T-helper 22 cell (primary cell): ENCODE measurements at places on chromosomes 2 and 18.

DNA sequence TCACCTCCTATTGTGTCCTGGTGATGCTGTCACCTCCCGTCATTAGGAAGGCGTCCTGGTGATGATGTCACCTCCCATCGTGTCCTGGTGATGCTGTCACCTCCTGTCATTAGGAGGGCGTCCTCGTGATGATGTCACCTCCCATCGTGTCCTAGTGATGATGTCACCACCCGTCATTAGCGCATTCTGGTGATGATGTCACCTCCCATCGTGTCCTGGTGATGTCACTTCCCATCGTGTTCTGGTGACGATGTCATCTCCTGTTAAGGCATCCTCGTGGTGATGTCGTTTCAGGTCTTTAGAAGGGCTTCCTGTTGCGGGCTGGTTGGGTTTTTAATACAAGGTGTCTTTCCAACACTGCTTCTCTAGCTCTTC, 40.7 kb downstream of the CTDP1 start:
- DNase-seq = no peak

- DNase-seq = no peak
Measured at GRCh38 chr2:227701556-227701955, 16.3 kb downstream of the SLC19A3 start.

GRCh38 chr2:218781691-218782527, at the start of gene CYP27A1:
CYP27A1 (plus strand) TSS chr2:218782147; CDS start chr2:218782183, 36 bp downstream.
- DNase-seq = no peak

- DNase-seq = no peak
Measured at GRCh38 chr2:207416111-207416510, 113.7 kb upstream of the CREB1 start.

GRCh38 chr18:3153107-3153704, 66.6 kb downstream of the MYOM1 start:
- no peak for DNase-seq

GRCh38 chr18:10329101-10329500, 125.3 kb upstream of the APCDD1 start:
- DNase-seq = no peak

DNA sequence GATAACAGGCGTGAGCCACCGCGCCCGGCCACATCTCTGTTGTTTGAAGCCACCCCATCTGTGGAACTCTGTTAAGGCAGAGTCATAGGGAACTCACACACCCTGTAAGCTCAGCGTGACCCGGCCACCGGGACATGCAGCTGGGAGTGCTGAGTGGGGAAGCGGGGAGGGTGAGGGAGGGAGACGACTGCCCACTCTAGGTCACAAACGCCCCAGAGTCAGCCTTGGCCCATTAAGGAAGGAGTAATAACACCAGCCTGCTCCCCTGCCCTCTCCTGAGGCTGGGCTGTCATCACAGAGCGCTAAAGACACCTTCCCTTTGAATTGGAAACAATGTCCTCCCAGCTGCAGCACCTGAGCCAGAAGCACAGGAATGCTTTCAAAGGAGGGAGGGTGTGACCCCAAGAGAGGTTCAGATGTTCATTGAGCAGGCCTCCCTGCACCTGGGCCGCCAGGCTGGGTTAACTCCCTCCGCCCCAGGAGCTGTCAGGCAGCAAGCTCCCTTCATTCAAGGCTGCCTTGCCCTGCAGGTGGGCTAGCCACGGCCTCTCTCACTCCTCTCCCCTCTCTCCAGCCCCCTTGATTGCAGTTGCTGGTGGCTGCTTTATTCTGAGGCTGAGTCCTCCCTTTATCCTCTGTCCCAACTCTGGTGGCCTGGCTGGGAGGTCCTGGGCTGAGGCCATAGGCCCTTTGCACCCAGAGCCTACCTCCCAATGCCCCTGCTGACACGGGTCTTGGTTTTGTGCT, 77.2 kb upstream of the HPCAL1 start:
- DNase-seq = no peak

GRCh38 chr2:148642112-148642744, 2.3 kb upstream of the EPC2 start:
- no peak for DNase-seq

DNA sequence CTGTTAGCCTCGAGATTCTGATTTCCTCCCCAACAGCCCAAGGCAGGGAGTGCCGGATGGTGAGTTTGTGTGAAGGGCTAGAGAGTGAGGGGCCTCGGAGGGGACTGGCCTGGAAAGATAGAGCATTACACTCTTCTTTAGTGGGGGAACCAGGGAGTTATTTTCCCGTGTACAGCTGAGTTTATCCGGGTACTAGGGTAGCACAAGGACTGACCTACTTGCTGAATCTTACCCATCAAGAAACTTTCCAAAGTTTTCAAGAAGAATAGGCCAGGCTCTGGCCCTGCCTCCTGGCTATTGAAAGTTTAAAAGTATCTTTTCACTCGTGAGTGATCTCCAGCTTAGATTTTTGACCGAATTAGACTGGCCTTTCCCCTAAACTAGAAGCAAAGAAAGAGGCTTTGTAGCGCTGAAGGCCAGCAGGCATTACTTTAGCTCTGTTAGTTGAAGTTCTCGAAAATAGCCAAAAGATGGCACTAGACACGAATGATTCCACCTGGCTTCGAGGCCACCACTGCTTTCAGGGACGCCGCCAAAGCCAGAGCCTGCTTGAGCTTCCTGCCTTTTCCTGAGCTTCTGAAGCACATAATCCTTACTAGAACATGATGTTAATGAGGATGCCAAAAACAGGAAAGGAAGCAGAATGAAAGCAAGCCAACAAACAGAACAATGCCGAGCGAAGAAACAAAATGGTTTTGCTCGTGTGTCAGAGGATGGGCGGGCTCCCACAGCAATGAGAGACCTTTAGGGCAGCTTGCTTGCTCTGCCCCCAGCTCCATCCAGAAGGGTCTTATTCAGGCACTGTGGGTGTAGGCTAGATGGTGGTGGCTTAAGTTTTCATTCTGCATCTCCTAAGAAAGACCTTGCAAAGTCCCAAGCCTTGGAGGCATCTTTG, 55.8 kb downstream of the TSN start:
- DNase-seq = no peak

GRCh38 chr2:55985406-55985805, 61.8 kb upstream of the EFEMP1 start:
- DNase-seq = no peak

DNA sequence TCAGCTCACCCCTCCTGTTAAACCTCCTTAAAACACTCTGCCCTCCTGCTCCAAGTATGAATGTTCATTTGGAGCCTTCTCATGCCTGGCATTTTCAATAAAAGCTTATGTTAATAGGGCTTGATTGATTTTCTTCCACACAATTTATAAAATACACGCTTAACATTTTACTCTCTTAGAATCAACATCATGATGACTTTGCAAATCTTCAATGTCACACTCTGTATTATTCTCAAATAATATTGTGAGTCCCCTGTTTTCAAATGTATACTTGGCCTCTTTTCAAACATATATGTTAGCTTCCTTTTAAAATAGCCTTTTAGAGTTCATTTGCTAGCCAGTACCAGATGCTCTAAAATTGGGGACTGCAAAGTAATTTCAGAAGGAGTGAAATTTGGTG, 520.3 kb downstream of the LRRTM4 start:
- no peak for DNase-seq

DNA sequence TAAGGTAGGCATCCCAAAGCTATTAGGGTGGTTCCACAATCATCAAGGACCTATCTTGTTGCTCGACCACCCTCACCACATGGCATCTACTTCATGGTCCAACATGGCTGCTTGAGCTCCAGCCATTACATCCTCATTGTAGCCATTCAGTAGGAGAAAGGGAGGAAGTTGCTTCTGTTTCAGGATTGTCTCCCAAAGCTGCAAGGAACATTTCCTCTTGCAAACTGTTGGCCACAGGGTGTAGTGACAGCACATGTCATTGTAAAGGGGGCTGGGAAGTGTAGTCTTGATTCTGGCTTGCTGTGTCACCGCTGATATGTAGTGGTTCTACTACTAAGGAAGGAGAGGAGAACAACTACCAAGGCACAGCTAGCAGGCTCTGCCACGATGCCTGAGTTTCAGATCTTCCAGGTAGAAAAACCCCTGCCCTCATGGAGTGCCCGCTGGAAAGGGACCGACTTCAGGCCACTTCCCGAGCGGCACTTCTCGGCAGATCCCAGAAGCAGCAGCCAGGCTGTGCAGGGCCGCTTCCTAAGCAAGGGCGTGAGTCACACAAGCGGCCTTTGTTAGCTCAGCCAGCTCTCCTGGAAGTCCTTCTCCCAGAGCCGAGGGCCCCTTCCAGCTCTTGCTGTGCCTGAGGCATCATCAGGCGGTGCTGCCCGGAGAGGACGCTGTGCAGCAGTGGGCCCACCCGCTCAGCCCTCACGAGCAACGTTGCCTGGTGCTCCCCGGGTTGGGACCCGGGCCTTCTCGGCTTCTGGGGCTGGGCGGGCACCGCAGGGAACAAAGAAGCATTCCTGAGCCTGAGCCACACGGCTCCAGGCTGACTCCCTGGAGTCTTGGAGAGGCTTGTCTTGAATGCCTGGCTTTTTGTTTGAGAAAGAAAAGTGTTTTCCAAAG, 58.2 kb downstream of the HS6ST1 start:
- no peak for DNase-seq

GRCh38 chr2:234671231-234671630, 174.3 kb upstream of the ARL4C start:
- DNase-seq = no peak

DNA sequence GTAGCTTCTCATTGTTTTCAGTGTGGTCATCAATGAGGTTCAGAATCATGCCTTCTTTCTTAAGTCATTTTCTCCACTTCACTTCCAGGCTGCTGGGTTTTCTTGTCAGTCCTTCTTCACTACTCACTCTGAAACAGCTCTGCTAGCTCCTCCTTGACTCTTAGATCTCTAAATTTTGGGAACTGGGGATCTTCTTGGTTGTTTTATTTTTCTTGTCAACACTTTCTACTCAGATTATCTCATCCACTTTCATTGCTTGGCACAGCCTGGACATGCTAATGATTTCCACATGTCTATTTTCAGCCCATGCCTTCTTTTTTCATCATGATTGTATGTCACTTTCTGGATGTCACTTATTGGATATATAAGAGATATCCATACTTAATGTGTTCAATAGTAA, 517.8 kb upstream of the DSEL start:
- no peak for DNase-seq

- DNase-seq = no peak
Measured at GRCh38 chr2:184154438-184154837, 443.9 kb upstream of the ZNF804A start.

GRCh38 chr2:162029287-162029901, 44.6 kb downstream of the DPP4 start:
- no peak for DNase-seq

DNA sequence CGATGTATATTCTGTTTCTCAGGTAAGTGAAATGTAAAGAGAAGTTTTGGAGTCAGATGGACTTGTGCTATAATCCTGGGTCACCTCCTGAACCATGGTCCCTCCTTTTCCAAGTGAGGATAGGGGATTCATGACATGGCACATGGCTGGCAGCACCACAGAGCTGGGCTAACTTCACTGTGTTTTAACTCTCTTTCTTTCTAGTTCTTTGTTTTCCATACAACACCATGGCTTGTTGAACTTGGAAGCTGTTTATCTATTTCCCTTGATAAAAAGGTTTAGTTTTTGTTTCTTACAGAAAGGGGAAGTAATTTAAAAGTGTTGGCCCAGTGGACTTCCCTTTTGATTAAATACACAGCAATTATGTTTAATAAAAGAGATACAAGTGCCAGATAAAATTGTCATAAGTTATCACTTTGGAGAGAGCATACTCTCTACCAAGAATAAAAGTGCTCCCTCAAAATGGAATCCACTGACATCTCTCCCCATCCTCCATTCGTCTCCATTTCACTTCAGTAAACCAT, 90.4 kb downstream of the PLCL1 start:
- DNase-seq = no peak

DNA sequence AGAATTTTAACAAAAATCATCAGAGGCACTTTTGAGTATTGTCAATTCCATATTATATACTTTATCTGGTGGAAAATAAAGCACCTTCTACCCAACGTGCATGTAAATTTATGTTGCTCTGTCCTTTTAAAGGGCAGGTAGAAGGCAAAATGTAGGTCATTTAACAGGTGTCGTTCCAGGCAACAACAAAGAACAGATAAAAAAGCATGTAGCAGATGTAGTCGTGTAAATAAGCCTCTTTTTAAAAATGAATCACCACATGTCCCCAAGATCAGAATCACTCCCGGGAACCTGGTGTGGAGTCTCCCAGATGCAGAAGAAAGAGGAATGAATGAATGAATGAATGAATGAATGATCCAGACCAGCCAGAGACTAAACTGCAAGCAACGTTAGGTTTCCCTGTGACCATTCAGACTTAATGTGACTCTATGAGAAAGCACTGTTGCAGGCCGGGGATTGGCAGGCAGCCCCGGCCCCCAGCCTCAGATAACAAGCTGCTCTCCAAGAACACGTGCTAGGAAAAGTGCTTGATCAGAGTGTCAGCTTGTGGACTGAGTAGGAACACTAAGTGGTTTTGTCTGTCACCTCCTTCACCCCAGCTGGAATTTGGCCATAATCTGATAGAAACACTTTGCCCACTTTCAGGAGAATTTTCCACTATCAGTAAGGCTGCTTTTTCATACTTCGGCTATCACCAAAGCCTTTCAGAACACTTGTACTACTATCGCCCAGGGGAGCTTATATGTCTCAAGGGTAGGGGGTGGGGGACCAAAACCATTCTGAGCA, 100.6 kb downstream of the CDK15 start:
- DNase-seq = no peak

DNA sequence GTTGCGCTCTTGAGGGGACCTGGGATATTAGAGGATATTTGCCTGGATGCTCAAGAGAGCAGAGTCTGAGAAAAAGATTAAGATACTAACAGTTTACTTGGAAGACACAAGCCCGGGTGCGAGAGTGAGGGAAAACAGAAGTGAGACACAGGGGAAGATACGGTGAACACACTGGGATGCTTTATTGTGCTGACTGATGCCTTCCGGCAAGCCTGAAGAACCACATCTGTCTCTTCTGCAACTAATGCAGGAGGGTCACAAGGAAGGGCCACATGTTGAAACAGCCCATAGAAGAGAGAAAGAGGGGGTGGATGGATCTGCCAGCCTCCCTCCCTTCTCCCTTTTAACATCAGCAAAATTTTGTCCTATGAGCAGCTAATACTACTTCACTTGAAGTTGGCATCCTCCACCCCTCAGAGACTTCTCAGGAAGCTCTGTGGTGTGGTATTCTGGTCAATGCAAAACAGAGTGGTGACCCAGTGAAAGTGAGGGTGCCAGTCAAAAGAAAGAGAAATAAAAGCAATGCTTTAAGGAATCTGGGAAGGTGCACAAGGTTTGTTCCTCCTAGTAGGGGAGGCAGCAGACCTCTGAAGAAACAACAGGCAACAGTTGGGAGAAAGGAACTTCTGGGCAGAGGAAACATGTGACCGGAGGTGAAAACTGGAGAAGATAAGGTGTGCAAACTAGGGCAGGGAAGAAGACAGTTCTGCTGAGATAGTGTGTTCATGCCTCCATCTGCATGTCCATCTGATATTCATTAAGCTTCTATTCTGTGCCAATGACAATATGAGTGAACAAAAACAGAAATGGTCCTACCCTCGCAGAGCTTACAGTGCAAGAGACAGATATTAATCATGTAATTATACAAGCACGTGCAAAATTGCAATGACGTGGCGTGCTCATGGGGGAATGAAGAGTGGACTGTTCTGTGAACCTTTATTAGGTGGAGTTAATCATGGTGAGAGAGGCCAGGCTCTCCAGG, 107.1 kb downstream of the LYPD6B start:
- DNase-seq = no peak
